ENCODE measurements at places on chromosomes 6 and 20. TPM values are rescaled to one million over a fixed set of nuclear protein-coding genes. Genes with fewer than 3 reads are reported as not detected.

Gene IRAK1BP1
- total RNA-seq = 3.7 TPM

Gene FUCA2
- 16.9 TPM for total RNA-seq

Gene GSTA4
- total RNA-seq = 5.9 TPM

Gene ANKRD6
- 0.93 TPM for total RNA-seq

Gene SMOC2
- not detected for total RNA-seq

Gene TSBP1
- not detected for total RNA-seq

Gene TUBB1
- total RNA-seq = not detected

Gene IMPG1
- total RNA-seq = not detected

Gene OXT
- total RNA-seq = not detected

Gene HTR1E
- not detected for total RNA-seq

Gene MLIP
- not detected for total RNA-seq

Gene NEURL2
- total RNA-seq = 1.4 TPM

Gene GMPR
- total RNA-seq = 1.1 TPM

Gene CDH4
- total RNA-seq = 0.05 TPM

Gene PRICKLE4
- total RNA-seq = not detected

Gene MTFR2
- total RNA-seq = 21.9 TPM

Gene EPHA7
- total RNA-seq = not detected

Gene CDSN
- total RNA-seq = not detected

Gene RSPO3
- not detected for total RNA-seq

Gene RSPH9
- 0.11 TPM for total RNA-seq

Gene OVOL2
- total RNA-seq = not detected

Gene SLC2A10
- not detected for total RNA-seq

Gene CTAGE9
- total RNA-seq = not detected

Gene TBXT
- not detected for total RNA-seq

Gene GHRH
- not detected for total RNA-seq

Gene CST5
- total RNA-seq = not detected

Gene NOX3
- not detected for total RNA-seq

Gene APOBEC2
- total RNA-seq = not detected

Gene CYP39A1
- not detected for total RNA-seq

Gene SPDEF
- not detected for total RNA-seq

Gene SMIM26
- 41.8 TPM for total RNA-seq

Gene RCAN2
- total RNA-seq = not detected

Gene ZNF165
- 0.43 TPM for total RNA-seq

Gene SCUBE3
- total RNA-seq = not detected

Gene HEY2
- not detected for total RNA-seq

Gene BTBD9
- 17.2 TPM for total RNA-seq

Gene PHACTR3
- not detected for total RNA-seq

Gene GPX5
- not detected for total RNA-seq

Gene CCN5
- total RNA-seq = not detected

Measured in T-helper 2 cell treated with Interferon-gamma antibody and Interleukin-4, amounts not matched to agents 100 ng/mL and 5 ng/mL, for 36 hours (primary cell).